ENCODE measurements at places on chromosomes 3 and 15. TPM values are rescaled to one million over a fixed set of nuclear protein-coding genes. Genes with fewer than 3 reads are reported as not detected.

Gene PAQR5
- total RNA-seq: 16.7 TPM

Gene P2RY1
- 0.28 TPM for total RNA-seq

Gene MON1A
- total RNA-seq: 18.6 TPM

Gene GCNT3
- not detected for total RNA-seq

Gene UROC1
- total RNA-seq: not detected

Gene FNDC3B
- total RNA-seq: 149 TPM

Gene SCAANT1
- not detected for total RNA-seq

Gene PLSCR1
- total RNA-seq: 79.2 TPM

DNA sequence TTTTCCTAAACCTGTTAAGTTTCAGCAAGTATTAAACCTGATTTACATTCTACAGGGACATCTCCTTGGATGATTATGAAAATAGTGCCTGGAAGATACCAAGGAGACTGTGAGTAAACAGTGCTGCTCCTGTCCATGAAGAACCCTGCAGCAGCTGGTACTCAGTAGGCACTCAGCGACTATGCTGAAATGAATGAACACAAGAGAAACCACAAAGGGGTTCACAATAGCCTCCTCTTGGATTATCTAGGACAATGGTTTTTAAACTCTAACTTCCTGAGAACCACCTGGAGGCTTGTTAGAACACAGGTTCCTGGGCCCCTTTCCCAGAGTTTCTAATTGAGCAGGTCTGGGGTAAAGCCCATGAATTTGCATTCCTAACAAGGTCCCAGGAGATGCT lies 488.4 kb upstream of the UBE2E2 start:
- no peak for DNase-seq

DNA sequence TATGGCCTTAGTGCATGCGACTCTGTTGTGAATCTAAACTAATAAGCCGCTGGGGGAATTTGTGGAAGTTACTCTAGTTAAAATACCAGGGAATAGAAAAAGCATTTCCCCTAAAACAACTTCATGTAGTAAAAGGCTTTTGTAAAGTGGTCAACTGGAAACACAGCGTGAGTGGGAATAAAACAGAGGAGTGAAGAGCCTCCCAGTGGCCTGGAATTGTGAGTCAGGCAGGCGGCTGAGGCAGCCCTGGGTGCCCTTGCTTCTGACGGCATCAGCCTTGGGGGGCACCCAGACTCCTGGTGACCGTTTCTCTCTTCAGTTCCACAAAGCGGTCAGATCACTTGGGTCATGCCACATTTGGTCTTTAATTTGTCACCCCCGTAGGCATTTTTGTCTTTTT lies 108.4 kb downstream of the GHSR start:
- DNase-seq: no peak

DNA sequence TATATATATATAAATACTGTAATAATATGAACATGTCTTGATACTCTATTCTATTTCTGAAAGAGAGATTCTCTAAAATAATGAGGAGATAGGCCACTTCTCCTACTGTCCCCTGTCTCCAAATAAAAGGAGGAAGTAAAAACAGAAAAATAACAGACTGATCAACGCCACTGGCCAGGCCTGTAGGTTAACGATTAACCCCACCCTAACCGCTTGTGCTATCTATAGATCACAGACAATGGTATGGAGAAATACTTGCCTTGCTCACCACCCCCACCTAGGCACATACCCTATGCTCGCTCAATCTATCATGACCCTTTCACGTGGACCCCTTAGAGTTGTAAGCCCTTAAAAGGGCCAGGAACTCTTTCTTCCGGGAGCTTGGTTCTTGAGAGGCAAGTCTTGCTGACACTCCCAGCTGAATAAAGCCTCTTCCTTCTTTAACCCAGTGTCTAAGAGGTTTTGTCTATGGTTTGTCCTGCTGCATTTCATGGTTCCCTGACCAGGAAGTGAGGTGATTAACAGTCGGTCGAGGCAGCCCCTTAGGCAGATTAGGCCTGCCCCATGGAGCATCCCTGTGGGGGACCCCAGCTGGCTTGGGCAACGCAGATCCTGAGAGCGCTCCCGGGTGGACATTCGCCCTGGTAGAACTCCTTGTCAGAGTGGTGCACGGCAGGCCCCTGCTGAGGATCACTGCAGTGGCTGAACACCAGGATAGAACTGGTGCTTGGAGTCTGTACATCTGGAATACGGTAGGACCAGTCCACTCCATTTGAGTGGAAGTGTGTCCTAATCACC lies 521.8 kb upstream of the CNTN3 start:
- DNase-seq: no peak

DNA sequence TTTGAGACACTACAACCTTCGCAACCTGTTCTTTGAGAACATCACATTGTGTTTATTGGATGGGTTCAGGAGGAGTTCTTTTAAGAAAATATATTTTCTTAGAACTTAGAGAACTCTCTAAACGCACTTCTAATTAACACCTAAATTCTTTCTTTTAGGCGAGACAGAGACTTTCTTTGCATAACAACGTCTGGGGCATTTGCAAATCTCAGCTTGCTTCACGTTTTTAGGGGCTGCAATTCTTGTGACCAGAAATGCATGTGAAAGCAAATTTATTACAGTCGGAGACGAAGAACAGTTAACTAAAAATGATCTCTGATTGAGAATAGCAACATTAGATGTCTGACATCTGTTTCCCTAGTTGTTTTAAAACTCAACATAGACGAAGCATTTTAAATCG lies 568.3 kb upstream of the ZNF717 start:
- no peak for DNase-seq

- DNase-seq: peak; percentile 38
Measured at GRCh38 chr3:136893848-136894443, 31.9 kb downstream of the NCK1 start.

GRCh38 chr3:42846685-42847522 lies 28.8 kb downstream of the CYP8B1 start:
- DNase-seq: no peak

DNA sequence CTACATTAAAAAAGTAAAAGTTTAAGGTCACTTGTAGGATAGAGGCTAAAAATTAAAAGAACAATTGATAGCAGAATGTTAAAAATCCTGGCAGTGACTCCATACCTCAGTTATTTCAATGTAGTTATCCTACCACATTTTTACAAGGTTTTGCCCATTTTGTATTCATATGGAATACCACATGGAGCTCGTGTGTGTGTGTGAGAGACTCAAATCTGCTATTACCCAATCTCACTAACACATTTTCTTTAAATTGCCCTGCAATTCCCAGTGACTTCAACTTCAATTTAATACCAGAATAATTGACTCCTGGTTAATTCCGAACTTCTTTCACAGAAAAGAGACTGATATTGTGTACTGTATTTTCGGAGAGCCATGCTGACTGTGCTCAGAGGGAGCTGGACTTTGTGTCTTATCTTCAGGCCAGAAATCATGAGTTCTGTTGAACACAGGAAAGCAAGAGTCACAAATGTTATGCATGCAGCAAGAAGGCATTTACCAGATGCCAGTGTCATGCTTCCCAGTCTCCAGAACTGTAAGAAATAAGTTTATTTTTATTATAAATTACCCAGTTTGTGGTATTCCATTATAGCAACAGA lies 529.0 kb upstream of the NECTIN3 start:
- DNase-seq: no peak

- DNase-seq: no peak
Measured at GRCh38 chr3:128735287-128735686, 9.3 kb downstream of the RAB7A start.

DNA sequence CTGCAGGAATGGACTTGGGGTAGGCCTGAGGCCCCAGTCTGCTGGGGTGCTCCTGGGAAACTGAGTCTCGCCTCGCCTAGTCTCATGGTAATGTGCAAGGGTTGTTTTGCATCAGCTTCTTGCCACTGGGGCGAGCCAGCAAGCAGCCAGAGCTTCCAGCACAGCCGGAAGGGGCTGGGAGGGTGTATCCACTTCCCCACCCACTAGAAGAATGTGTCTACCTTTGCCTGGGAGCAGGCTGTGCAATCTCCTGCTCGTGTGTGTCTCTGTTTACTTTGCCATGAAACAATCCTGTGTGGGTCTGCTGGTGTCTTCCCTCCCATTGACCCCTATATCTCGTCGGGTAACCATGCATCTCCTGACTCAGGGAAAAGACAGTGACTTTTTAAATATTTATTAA lies 21.8 kb upstream of the ERICH6 start:
- peak; percentile 41 for DNase-seq

DNA sequence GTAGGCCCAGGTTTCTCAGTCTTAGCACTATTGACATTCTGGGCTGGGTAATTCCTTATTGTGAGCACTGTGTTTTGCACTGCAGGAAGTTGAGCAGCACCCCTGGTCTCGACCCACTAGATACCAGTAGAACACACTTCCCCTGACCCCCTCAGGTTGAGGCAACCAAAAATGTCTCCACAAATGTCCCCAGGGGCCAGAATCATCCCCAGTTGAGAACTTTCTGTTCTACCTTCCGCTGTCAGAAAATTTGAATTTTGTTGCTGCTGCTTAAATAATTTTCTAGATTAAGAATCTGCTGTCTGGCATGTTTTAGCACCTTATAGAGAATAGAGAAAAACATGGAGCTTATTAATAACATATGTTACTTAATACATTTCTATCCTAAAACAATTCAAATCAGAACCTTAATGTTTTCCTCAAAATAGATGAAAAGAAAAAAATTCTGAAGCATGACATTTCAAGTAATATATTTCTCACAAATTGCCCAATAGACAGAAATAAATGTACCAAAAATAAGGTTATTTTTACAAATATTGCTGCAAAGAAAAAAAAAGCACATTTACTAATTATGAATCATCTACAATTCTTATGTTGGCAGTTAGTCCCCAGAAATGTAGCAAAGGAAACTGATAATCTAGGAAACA lies 13.2 kb upstream of the THRB start:
- DNase-seq: no peak

- no peak for DNase-seq
Measured at GRCh38 chr15:88113613-88114308, 142.8 kb downstream of the NTRK3 start.

DNA sequence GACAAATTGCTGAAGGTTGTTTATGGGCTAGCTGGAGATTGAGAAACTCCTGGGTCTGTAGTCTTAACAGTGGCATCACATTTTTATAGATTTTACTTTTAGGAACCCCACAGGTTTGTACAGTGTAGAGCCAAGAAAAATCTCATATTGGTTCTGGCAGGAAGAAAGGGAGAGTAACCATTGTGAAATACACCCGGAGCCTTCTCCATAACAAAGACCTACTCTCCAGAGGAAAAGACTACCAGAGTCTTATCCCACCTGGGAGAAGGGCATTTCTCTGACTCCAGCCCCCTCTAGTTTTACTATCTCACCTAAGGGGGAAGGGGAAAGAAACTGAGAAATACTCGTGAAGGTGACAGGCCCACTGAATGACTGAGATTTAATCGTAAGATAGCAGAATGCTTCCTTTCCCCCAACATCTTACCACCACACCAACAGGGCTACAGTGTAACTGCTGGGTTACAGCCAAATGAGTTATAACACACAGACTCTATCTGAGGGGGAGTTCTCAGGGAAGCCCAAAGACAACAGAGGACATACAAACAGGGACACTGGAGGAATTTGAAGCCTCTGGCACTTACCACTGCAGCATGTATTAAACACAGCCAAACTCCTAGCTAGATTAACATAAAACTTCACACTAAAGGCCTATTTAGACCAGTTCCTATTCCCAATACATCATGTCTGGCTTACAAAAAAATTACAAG lies 56.1 kb downstream of the SYN2 start:
- DNase-seq: no peak

- no peak for DNase-seq
Measured at GRCh38 chr3:183824761-183825455, 469 bp downstream of the MAP6D1 start.
